ENCODE measurements at places on chromosomes 4 and X. TPM values are rescaled to one million over a fixed set of nuclear protein-coding genes. Genes with fewer than 3 reads are reported as not detected.

NPY1R gene
- 40.4 TPM for total RNA-seq

SLC10A6 gene
- total RNA-seq, result not detected

TSC22D3 gene
- total RNA-seq, result 35.1 TPM

IL1RAPL1 gene
- total RNA-seq, result 16.0 TPM

NPNT gene
- 43.8 TPM for total RNA-seq

PCYT1B gene
- 26.3 TPM for total RNA-seq

CPLX1 gene
- 2.5 TPM for total RNA-seq

EDNRA gene
- total RNA-seq, result 11.0 TPM

PLK4 gene
- total RNA-seq, result 15.3 TPM

WNK3 gene
- total RNA-seq, result 61.3 TPM

ELF4 gene
- not detected for total RNA-seq

GAGE12G gene
- total RNA-seq, result not detected

ZIC3 gene
- total RNA-seq, result 1.9 TPM

TECRL gene
- total RNA-seq, result 0.31 TPM

RAB39B gene
- 27.2 TPM for total RNA-seq

SCD5 gene
- total RNA-seq, result 270 TPM

CLIC2 gene
- total RNA-seq, result 3.8 TPM

BLOC1S4 gene
- total RNA-seq, result 12.5 TPM

TMEM156 gene
- total RNA-seq, result 0.31 TPM

Data from parietal lobe (tissue), 2 donors.